Activated B cell treated with CpG ODN at 0.5 μM for 24 hours (primary cell): ENCODE measurements at places on chromosomes 6 and 20. TPM values are rescaled to one million over a fixed set of nuclear protein-coding genes. Genes with fewer than 3 reads are reported as not detected.

NOTCH4 gene
- 3.3 and 4.0 TPM in 2 replicates for total RNA-seq

AFG1L gene
- total RNA-seq: 7.5 and 10.3 TPM in 2 replicates

FABP7 gene
- not detected in 2 replicates for total RNA-seq

RHAG gene
- not detected in 2 replicates for total RNA-seq

AGER gene
- 23.5 and 30.8 TPM in 2 replicates for total RNA-seq

DZANK1 gene
- 5.3 and 6.0 TPM in 2 replicates for total RNA-seq

LTB gene
- total RNA-seq: 155 and 177 TPM in 2 replicates

RNF182 gene
- 0.15 TPM in 1 of 2 replicates, not detected in the other for total RNA-seq

FITM2 gene
- 2.4 and 3.3 TPM in 2 replicates for total RNA-seq
